PC-9 (cell line): ENCODE measurements at places on chromosomes 6 and 20.
A peak's percentile ranks its signal among the peaks of the same experiment; 100 is the strongest.

DNA sequence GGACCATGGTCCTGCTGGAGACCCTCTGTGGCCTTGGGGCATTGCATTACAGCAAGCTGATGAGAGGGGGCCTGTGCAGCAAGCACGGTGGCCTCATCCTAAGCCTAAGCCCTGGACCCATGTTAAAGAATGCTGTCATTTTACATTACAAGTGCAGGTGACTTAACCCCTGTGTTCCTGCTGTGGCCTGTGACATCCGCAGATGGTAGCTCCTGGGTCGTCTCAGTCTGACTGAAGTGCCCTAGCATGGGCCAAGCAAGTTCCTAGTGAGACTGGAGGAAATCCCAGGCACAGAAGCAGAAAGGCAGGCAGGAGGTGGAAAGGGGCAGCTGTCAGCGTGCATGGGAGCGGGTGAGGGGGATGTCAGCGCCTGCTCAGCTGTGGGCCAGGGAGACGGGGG is 252.4 kb downstream of the FNDC1 start:
- DNase-seq, result no peak

GRCh38 chr6:4323322-4323721 is 187.9 kb upstream of the ECI2 start:
- DNase-seq, result no peak

DNA sequence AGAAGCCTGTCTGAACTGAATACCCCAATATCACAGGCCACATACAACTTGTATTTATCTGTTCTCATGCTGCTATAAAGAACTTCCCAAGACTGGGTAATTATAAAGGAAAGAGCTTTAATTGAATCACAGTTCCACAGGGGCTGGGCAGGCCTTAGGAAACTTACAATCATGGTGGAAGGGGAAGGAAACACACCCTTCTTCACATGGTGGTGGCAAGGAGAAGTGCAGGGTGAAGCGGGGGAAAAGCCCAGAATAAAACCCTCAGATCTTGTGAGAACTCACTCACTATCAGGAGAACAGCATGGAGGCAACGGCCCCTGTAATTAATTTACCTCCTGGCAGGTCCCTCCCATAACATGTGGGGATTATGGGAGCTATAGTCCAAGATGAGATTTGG is 50.3 kb upstream of the FNDC1 start:
- no peak for DNase-seq

GRCh38 chr6:36217188-36217587 is 20.6 kb downstream of the BRPF3 start:
- no peak for DNase-seq

GRCh38 chr6:123085403-123085802 is 89.4 kb downstream of the CLVS2 start:
- DNase-seq, result no peak

DNA sequence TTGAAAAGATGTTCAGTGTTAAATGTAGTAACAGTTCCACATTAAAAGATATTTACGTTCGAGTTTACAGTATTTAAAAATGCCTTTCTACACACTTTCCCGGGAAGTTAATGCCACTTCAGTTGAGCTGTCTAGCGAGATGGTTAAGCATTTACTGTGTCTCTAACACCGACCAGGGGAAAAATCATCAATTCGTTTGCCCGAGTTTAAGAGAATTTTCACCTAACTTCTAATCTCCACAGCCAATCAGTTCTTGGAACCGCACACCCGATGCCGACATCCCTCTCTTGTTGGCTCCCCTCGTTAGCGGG is 58.2 kb downstream of the FAM217A start:
- DNase-seq, result no peak

- peak; percentile 63 for DNase-seq
Observed at GRCh38 chr6:132960720-132961119, 146.4 kb downstream of the RPS12 start.

GRCh38 chr20:38181207-38181801 is 16.2 kb upstream of the TGM2 start:
- no peak for DNase-seq

DNA sequence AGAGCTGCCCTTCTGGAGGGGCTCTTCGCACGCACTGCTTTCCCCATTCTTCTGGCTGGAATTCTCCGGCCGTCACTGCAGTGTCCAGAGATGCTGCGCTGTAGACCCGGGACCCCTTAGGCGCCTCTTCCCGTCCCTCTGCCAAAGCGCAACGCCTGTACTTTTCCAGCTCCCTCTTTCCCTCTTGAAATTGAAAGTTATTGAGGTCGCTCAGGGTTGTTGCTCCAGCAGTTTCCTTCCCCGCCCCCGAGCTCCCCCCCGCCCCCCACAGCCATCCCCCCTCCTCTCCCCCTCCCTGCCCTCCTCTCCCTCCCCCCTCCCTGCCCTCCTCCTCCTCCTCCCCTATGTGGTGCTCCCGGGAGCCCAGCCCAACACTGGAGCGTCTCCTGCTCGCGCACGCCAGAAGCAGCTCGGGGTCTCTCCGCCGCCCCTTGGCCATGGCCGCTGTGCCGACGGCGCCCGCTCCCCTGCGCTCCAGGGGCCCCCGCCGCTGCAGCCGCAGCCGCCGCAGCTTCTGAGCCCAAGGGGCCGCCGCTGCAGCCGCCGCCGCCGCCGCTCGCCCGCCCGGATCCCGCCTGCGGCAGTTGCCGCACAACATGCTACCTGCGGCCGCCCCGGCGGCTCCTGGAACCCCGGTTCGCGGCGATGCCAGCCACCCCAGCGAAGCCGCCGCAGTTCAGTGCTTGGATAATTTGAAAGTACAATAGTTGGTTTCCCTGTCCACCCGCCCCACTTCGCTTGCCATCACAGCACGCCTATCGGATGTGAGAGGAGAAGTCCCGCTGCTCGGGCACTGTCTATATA is at the start of gene RSPO3:
RSPO3 (plus strand) TSS at position 374 of the 804 bp plus-strand sequence. CDS start 522 bp downstream, outside the sequence.
- peak; percentile 35 for DNase-seq

- no peak for DNase-seq
Observed at GRCh38 chr6:38480036-38480435, 159.7 kb downstream of the BTBD9 start.

DNA sequence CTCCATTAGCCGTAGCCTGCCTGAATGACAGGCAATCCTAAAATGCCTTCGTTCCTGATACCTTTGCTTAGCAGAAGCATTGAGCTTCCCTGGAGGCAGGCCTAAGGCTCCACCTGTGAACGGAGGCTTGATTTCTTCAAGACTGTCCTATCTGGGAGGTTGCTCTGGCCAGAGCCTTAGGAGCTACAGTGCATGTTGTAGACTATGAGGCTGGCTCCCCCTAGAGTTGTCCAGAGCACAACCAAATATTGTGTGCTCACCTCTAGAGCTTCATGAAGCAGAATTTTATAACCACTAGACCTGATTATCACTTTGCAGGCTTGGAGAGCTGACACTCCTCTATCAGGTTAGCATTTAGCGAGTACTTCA is 217.8 kb downstream of the MAFB start:
- no peak for DNase-seq

GRCh38 chr20:49320460-49320859 is 42.6 kb upstream of the ZNFX1 start:
- DNase-seq, result peak; percentile 48

- DNase-seq, result no peak
Observed at GRCh38 chr6:18178960-18179615, 23.9 kb downstream of the KDM1B start.

DNA sequence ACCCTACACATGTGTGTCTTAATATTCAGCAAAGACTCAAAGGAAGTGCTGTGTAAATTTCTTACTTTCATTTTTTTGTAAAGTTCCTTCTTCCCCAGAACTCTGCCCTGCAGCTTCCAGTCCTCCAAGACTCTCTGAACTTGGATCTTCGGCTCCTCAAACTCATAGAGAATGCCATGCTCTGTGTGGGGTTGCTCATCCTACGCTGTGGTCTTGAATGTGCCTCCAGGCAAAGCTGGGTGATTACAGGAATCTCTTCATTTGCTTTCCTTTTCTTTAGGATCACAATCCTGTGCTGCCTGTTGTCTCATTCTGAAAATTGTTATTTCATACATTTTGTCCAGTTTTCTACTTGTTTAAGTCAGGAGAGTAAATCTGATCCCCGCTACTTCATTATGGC is 14.5 kb upstream of the CDC5L start:
- no peak for DNase-seq

- DNase-seq, result peak; percentile 68
Observed at GRCh38 chr20:14449323-14449722, 111.9 kb upstream of the FLRT3 start.

DNA sequence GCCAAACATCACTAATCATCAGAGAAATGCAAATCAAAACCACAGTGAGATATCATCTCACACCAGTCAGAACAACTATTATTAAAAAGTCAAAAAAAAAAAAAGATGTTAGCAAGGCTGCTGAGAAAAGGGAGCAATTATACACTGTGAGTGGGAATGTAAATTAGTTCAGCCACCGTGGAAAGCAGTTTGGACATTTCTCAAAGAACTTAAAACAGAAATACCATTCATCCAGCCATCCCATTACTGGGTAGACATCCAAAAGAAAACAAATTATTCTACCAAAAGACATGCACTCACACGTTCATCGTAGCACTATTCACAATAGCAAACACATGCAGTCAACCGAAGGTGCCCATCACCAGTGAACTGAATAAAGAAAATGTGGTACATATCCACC is 213.9 kb downstream of the TTLL2 start:
- DNase-seq, result no peak

- no peak for DNase-seq
Observed at GRCh38 chr6:139242457-139243240, 49.1 kb downstream of the TXLNB start.

GRCh38 chr20:39603219-39603618 is 641.1 kb downstream of the DHX35 start:
- no peak for DNase-seq

GRCh38 chr6:130766239-130767144 is 60.7 kb upstream of the SMLR1 start:
- DNase-seq, result no peak

DNA sequence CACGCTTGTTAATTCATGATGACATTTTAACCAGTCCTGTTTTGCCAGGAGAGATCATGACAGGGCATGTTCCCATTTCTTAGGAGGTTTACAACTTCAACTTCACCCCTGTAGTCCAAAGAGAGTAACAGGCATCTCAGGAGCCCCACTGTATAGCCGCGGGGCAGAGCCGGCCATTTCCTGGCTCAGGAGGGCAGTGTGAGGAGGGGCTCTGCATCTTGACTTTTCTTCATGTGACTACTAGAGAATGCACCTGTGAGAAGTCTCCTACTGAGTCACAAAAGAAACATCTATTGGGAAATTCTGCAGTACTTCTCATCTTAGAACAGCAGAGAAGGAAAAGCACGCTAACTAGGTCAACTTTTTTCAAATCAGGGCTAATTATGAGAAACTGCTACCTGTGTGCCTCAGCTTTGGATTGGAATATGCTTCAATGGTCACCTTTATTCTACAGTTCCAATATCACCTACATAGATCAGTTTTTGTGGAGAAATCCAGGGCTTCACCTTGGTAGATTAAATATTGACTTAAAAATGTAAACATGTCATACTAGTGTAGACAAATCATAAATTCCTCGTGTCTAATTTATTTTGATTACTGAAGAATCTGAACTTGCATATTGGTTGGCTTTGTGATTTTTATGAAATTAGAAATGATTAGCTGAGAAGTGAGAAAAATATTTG is 28.6 kb upstream of the SIM1 start:
- peak; percentile 37 for DNase-seq

DNA sequence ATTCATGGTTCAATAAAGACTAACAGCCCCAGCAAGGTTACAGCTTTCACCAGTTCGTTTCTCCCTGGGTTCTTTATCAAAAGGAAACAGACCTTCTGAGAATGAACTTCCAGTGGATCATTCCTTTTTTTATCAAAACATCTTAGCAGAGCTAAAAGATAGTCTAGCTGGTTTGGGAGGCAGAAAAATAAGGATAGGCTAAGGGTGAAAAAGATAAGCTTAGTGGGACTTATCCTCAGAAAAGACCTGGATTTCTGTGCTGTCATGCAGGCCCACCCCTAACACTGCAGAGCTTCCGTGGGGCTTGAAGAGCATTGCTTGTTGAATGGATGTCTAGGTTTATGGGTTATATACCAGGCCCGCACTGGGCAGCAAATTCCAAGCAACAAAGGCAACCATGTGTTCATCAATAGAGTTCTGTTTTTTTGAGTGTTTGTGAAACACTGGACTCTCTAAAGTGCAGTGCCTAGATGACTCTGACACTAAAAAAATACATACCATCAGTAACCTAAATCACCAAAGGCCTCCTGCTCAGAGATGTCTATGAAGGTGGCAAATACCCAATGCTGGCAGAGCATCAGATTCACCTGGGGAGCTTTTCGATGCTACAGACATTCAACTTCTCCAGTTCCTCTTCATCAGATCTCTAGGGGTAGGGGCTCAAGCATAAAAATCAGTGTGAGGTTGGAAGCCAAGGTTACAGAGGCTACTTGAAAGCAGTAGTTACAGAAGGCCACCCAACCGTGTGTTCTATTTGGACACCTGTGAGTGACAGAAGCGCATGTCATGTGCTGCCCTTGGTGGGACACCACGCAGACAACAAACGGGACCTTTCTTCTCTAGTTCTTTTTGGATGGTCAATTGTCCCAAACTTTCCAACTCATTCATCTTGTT is 53.0 kb downstream of the TNFAIP3 start:
- no peak for DNase-seq

- DNase-seq, result no peak
Observed at GRCh38 chr20:39853636-39854035, 835.4 kb downstream of the MAFB start.

GRCh38 chr6:89205819-89206218 is 11.3 kb downstream of the GABRR1 start:
- no peak for DNase-seq

GRCh38 chr6:168070804-168071203 is 8.2 kb downstream of the FRMD1 start:
- DNase-seq, result no peak

- no peak for DNase-seq
Observed at GRCh38 chr6:154745243-154745642, 12.0 kb downstream of the SCAF8 start.

DNA sequence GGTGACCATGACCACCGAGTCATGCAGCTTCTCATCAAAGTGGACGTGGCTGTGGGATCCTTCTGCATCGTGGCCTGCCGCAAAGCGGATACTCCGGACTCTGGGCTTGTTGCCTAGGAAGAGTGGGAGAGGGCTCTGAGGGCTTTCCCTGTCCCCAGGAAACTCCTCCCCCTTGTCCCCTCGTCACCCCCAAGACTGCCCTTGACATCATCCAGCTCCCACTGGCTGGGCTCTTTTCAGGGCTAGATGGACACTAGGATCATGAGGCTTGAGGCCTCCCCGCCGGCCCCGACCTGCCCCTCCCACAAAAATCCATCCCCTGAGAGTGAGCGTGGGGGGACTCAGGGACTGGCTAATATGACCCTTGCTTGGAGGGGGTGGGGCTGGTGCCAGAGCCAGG is 9.0 kb downstream of the ADISSP start:
- DNase-seq, result no peak

DNA sequence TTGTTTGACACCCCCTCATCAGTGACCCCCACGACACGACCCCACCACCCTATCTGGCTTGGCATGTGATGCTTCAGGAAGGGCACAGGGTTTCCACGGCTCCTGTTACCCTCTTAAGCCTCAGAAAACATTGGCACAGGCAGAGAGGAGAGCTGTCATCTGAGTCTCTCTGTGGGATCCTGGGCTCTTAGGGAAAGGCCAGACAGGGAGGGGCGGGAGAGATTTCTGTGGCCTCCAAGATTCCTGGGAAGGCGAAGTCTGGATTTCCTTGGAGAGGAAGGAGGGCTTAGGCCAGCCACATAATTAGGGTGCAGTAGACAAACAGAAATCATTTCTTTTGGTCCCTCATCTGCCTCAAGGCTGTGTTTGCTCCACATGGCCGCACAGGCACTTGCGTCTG is 191.6 kb upstream of the SNX9 start:
- no peak for DNase-seq

GRCh38 chr20:36093025-36093803 is 61.3 kb upstream of the EPB41L1 start:
- no peak for DNase-seq

- DNase-seq, result no peak
Observed at GRCh38 chr6:18023891-18024290, 36.5 kb upstream of the KIF13A start.
